ENCODE measurements at places on chromosomes 7 and 10.

GRCh38 chr7:66869660-66870450 lies 51.2 kb upstream of the TMEM248 start:
- no peak for DNase-seq

DNA sequence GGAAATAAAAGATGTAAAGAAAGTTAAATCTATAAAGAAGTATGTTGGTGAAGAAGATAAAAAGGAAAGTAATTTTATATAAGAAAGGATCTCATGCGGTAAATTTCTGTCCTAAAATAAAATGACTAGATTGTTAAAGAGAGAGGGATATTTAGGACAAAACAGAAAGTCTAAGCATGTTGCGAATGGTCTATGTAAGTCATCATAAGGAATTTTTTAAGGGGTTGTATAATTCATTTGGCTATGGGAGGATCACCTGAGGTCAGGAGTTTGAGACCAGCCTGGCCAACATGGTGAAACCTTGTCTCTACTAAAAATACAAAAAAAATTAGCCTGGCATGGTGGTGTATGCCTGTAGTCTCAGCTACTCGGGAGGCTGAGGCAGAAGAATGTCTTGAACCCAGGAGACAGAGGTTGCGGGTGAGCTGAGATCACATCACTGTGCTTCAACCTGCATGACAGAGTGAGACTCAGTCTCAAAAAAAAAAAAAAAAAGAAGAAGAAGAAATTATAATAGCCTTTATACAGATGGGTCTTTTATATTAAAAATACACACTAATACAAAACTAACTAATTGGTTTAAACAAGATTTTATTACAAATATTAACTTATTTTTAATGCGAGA lies 294.3 kb downstream of the MAGI2 start:
- no peak for DNase-seq

DNA sequence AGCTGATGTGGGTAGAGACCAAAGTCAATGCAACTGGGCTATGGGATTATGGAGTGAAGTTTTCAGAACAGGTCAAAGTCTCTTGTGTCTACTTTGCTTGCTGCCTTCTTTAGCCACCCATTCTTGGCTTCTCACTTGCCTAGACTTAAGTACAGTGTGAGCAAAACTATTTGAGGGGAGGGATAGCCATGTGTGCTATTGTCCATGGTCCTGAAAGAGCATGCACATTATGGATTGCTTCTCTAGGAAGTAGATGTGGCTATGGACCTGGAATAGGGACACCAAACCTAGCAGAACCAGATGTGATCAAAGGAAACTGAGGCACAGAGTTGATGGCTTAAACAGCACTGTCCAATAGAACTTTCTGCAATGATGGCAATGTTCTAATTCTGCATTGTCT lies 81.9 kb upstream of the ZNF800 start:
- DNase-seq, result no peak

- DNase-seq, result no peak
These were observed 19.1 kb downstream of the DPYSL4 start for GRCh38 chr10:132205650-132206376.

DNA sequence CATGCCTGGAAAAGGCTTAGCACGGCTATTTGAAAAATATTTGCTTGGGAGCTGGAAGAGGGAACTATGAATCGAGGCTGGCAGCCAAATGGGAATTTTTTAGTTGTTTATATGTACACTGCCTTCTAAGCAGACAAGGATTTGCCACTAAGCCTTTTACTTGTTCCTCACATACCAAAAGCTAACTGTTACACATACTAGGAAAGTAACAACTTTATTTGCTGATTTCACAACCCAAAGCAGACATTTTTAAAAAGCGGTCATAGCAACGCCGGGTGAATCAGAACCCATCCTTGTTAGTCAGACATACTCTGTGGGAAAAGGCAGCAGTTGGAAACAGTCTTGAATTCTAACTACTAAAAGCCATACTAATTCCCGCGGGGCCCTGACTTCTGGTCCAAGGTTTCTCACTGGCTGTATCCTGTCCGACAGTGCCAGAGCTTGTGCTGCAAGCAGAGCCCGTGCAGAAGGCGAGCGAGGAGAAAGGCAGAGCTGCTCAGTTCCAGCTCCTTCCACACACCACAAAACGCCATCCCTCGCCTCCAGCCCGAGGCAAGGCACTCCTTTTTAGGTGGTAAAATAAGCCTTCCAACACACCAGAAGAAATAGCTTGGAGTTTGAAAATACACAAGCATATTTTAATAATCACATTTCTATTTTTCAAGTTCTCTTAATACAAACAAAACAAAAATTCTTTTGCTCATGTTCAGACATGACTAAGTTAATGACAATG lies 89.2 kb downstream of the RNF216 start:
- peak; percentile 34 for DNase-seq

DNA sequence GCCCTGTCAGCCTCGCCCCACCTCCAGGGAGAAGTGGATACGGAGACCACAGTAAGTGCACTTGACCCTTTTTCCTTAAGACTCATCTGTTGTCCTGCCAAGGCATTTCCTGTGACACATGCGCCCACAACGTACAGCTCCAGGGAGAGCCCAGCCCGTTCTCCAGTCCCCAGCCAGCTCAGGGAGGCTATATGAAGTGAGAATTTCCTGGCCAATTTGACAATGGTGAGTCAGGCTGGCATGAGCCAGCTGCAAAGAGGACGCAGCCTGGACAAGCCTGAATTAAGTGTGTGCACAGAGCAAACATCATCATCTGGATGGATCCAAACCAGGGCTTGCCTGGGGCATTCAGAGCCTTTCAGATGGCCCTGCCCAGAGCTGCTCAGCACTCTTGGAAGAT lies 244.8 kb downstream of the KCNMA1 start:
- no peak for DNase-seq

DNA sequence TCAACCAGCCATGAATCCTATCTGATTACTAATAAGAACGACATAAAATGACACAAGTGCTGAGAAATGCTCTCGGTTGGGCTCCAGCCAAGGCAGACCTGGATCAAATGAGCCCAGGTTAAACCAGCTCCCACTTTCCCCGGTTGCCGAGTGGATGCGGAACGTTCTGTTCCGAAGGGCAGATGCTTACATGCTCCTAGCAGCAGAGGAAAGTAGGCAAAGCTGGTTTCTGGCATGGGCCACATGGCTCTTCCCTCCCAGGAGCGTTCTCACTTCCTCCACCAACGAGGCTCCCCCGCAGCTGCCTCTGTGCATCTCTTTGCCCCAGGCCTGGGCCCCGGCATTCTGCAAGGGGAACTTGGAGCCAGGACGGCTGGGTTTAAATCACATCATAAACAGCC lies 61.8 kb upstream of the SDK1 start:
- DNase-seq, result no peak

- DNase-seq, result no peak
These were observed 131.9 kb downstream of the SDK1 start for GRCh38 chr7:3432911-3433310.

DNA sequence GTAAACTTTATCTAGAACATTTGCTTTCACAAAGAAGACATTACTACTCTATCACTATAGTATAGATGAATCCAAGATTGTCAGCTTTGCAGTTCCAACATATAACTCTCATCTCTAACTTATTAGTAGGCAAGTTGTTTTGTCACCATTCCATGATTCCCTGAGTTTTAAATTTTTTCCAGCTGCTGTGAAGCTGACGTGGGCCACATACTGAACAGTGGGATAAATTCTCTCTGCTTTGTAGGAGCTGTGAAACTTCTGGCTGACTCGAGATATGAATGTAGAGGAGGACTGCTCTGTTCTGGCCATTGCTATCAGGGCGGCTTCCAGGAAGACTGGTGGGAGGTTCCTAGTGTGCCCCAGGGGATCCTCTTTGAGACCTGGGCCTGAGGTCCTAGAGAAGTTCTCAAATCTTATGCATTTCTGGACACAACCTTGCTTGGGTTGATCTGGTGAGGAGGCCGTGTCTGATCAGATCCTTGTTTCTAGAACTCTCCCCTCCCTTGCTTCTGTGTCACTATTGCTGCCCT lies 58.0 kb downstream of the LSMEM1 start:
- no peak for DNase-seq

- no peak for DNase-seq
These were observed 151.4 kb upstream of the PITRM1 start for GRCh38 chr10:3323865-3324498.

DNA sequence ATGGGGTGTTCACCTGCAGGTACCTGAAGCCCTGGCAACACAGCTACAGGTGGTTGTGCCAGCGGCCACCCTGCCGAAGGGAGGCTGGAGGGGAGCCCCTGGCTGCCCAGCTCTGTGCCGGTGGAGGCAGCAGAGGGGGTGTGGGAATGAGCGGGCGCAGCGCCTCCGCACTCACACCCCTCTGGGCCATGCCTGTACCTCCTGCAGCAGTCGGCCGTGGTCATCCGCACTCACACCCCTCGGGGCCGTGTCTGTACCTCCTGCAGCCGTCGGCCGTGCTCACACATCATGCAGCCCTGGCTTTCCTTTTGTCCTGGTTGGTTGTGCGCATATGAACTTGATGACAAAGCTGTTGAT lies 1.7 kb downstream of the ZNF511 start:
- no peak for DNase-seq

GRCh38 chr7:102891693-102892261 lies 21.0 kb upstream of the LRRC17 start:
- DNase-seq, result no peak

DNA sequence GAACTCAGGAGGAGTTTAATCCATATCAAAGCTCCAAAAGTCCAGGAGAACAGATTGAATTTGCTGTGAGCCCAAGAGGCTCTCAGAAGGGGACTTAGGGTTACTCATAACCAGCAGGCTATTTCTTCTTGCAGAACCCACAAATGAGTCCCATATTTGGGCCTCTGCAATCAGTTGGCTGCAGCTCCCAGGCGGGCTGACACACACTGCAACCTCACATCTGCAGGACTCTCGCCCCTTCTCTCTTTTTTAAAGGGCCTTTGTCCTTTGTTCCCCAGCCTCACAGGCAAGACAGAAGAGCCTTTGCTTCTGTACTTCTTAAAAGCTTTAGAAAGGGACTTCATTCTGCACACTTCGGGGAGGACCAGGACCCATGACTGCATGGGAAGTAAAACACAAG lies 26.7 kb downstream of the CREB3L2 start:
- peak; percentile 63 for DNase-seq

GRCh38 chr10:14485986-14486385 lies 155.3 kb upstream of the FRMD4A start:
- no peak for DNase-seq

GRCh38 chr7:148982654-148983199 lies 45.6 kb downstream of the PDIA4 start:
- DNase-seq, result no peak

- DNase-seq, result no peak
These were observed 284.3 kb downstream of the SORCS3 start for GRCh38 chr10:104925232-104925851.

GRCh38 chr10:88507404-88507803 lies 75.7 kb downstream of the RNLS start:
- DNase-seq, result no peak

GRCh38 chr10:125494651-125495239 lies 188.2 kb downstream of the TEX36 start:
- DNase-seq, result no peak

DNA sequence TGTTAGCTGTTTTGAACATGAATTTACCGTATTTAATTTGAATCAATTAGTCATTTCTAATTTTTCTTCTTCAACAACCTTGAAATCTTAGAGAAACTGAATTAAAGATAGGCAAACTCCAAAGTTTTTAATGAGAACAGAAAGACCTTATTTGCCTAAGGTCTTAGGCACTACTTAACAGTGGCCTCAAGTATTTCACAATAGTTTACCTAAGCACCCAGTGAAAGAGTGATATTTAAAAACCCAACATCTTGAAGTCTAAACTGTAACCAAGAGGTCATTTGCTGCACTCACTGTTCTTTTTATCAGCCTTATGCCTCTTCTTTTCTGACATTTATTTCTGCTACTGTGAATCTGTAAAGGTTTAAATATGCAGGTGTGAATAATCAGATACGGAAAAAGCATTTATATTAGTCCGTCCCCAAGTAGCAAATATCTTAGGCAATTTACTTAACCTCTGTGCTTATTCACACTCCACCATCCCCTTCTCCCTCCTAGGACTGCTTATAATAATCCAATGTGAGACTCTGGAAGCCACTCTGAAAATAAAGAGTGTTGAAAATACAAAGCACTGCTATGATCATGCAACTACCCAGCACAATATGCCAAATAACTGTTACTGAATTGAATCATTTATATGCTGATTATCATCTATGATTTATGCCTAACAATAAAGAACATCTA lies 105.7 kb downstream of the ELAPOR2 start:
- no peak for DNase-seq

DNA sequence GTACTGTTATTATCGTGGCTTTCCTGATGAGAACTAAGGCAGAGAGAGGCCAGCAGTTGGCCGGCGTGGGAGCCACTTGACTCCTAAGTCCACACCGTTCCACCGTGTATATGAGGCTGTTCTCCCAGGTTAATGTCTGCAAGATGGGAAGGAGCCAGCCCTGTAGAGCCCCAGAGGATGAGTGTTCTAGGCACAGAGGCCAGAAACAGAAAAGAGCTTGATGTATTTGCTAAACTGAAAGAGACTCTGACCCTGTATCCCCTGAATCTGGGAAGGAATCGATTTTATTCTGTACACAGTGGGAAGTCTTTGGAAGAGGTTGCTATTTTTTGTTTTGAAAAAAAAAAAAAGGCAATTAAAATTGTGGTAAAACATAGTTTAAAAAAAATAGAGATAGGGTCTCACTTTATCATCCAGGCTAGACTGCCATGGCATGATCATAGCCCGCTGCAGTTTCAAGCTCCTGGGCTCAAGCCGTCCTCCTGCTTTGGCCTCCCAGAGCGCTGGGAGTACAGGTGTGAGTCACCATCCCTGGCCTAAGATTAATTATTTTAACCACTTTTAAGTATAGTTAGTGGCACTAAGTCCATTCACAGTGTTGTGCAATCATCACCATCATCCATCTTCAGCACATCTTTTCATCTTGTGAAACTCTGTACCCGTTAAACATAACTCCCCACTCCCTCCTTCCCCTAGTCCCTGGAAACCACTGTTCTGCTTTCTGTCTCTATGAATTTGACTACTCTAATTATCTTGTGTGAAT lies 348.8 kb downstream of the SDK1 start:
- DNase-seq, result no peak

DNA sequence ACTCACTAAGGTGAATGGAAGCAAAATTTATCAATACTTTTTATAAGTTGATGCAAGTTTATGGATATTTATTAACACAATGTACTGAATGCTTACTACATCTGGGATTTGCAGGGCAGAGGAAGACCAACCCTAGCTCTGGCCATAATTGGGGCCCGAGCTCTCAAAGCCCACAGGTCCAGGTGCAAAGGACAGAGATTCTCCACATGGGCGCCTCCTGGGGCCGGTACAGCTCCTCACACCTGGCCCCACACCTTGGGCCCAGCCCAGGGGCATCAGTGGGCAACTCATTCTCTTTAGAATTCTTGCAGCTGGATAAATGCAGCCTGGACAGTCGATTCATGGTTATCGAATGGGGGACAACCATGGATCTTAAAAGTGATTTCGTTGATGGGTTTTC lies 47.1 kb downstream of the CALML3 start:
- DNase-seq, result no peak

- no peak for DNase-seq
These were observed 9.4 kb downstream of the GATA3 start for GRCh38 chr10:8063935-8064334.

- no peak for DNase-seq
These were observed 3.2 kb upstream of the MRPS24 start for GRCh38 chr7:43872406-43873110.
